ENCODE measurements at places on chromosomes 7 and 10.

- DNase-seq = no peak
Measured at GRCh38 chr7:157228864-157229422, 90.2 kb downstream of the UBE3C start.

GRCh38 chr10:73810735-73811465 is 498 bp downstream of the NDST2 start:
- no peak for DNase-seq

- DNase-seq = peak; percentile 78
Measured at GRCh38 chr10:101284101-101284743, 55.0 kb upstream of the LBX1 start.

DNA sequence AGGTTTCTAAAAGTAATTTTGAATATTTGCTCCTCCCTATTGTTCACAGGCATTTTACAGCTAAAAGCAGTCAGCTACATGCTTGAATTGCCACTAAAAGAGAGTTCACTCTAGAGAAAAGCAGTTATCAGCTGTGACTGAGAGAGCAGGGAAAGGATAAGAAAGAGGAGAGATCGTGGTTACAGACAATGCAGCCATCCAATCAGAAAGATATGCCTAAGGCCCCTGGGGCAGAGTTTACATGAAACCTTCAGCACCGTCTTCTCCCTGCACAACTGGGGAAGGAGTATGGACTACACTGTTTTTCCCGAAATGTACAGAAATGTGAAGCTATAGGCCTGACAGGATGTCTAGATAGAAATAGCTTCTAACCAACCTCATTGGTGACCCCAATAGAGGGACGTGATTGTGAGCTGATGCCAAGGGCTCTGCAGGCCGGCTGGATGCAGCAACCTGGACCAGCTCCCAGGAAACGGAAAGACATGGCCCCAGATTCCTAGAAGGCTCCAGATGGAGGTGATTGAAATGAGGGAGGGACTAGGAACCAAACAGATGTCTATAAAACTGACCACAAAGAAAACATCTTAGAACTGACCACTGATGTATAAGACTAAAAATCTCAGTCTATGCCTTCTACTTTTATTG is 3.2 kb upstream of the VSTM4 start:
- no peak for DNase-seq

DNA sequence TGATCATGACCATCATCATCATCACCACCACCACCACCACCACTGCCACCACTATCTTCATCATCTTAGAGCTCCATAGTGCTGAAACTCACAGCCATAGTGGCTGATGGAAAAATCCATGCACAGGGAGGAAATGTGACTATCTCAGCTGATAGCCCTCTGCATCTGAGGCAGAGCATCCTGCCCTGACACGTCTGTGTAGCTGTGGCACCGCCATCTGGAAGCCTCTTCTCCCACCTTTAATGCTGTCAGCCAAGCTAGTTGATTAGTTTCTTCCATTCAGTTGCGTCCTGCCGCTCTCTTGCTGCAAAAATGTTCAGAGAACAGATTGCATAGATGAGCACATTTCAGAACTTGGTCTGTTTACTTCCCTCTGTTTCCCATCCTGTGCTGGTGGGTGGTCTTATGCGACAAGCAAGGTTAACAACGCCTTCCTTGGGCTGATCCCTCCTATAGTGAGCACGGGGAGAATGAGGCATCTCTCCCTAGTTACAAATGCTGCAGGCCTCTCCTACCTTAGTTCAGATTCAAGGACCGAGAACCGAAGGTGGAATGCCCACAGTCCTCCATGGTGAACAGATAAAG is 478.6 kb downstream of the PLXNA4 start:
- no peak for DNase-seq

DNA sequence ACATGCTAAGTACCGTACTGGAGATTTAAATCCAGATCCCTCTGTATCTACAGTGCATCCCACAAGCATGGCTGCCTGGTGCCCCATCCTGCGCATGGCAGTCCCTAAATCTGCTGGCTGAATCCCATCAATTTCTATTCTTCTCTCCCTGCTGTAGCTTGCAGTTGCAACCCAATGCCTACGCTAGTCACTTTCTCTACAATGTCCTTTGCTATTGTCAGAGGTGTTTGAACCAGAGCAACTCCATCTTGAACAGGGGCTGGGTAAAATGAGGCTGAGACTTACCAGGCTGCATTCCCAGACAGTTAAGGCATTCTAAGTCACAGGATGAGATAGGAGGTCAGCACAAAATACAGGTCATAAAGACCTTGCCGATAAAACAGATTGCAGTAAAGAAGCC is 461.2 kb downstream of the PLXNA4 start:
- no peak for DNase-seq

- no peak for DNase-seq
Measured at GRCh38 chr7:68245688-68246087, 1249.1 kb downstream of the TYW1 start.

DNA sequence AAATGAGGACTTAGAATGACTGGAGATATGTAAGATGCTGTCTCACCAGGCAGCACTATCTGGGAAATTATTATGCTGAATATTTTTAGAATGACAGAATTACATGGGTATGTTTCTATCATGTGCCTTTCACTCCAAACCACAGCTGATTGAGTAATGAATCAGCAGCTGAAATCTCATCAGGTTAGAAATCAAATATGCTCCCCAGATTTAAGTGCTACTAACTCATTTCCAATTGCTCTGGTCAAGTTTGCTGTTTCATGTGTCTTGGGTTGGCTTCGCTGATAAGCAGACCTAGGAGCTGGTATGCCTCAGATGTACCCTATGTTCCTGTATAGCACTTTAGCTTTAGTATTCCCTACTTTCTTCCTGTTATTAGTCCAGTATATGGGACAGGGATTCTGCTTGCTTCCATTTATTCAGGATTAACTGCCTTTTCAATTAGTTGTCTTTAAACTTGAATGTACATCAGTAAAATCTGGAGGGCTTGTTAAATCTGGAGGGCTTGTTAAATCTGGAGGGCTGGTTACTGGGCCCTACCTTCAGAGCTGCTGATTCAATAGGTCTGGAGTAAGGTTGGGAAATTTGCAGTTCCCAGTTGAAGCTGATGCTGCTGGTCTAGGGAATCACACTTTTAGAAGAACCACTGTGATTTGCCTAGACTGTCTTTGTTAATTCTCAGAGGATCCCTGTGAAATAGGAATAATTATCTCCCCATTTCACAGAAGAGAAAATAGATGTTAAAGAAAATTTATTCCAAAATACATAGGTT is 172.9 kb downstream of the DKK1 start:
- DNase-seq = no peak

DNA sequence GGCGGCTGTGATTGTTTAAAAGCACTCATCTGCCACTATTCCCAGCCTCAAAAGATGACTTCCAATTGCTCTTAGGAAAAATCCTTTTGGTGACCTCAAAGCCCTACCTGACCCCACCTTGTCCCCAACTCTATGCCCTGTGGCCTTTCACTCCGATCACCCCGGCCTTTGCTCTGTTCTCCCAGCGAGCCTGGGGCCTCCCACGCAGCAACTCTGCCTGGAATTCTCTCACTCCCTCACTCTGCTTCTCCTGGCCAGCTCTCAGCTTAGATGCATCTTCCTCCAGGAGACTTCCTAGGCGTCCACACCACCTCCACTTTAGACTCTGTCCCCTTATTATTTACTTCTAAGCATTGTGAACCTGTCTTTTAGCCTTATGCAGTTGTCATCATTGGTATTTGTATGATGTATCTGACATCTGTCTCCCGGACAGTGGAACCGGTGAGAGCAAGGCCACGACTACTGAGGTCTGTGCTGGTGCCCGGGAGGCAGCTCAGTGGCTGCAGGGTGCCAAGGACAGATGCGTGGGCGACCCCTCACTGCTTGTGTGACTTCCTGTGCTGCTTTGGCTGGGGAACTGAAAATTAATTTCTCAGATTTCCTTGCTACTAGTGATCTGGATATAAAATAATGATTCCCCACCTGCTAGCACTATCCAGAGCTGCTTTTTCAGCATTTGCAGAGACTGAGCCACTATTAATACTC is 63.0 kb downstream of the PIP4K2A start:
- no peak for DNase-seq

DNA sequence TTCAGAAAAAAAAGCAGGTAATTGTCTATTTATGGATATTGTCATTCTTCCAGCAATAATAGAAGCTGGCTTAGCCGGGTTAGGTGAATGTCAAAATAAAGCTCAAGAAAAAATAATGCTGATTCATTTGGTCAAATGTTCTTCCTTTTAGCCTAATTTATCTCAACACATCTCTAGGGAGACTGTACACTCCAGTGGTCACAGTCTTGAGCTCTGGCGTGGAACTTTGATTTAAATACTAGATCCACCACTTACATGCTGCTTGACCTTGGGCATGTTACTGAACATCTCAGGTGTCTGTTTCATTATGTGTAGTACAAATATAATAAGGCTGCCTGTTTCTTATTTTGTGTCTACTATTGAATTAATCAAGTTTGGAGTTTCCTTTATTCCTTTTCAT is 22.0 kb downstream of the PRTFDC1 start:
- no peak for DNase-seq

GRCh38 chr10:17684537-17684936 is 40.6 kb downstream of the STAM start:
- DNase-seq = no peak

- no peak for DNase-seq
Measured at GRCh38 chr10:27638071-27638750, 107.4 kb downstream of the MKX start.

DNA sequence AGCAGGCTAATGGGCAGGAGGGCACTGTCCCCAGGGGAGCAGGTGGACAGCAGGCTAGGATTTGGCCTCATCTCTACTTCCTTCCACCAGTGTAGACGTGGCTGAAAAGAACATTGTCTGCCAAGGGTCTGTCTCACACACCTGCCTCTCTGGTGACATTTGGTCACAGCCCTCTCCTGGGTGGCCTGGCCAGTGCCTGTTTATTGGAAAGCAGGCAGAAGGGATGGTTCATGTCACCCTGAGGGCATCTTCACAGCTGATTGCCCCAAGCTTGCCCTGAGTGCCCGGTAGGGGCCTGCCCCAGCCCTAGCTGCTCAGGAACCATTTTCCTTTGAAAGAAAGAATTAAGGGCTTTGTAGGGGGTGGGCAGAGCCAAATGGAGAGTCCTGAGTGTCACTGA is 138.7 kb downstream of the C10orf105 start:
- no peak for DNase-seq

GRCh38 chr7:326809-327232 is 36.9 kb downstream of the FOXL3 start:
- DNase-seq = no peak

DNA sequence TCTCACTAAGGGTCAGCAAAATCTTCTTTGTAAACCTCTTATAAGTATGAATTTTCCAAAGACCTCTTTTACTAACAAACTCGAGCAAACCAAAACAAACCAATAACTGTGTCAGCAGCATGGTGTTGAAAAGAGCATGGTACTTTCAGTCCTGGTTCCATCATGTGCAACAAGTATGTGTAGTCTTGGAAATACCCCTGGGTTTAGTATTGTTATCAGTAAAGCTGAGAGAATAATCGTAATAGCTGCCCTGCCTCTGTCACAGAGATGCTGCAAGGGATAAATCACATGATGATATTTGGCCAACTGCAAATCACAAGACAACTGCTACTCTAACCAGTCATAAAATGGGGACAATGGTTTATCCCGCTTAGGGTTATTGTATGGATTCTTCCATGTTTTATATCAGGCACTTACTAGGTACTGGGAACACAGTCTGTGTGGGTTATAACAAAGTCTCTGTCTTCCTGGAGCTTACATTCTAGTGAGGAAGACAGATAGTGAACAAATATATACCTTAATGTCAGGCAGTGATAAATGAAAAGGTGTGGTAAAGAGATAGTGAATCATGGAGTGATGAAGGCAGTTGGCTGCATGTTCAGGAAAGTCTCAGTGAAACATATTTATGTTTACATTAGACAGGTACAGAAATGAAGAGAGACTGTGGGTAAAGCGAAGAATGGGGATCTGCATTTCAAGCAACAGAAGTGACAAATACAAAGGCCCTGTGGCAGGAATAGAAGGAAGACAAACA is 60.5 kb upstream of the C10orf90 start:
- no peak for DNase-seq

GRCh38 chr7:4809091-4809591 is 33.7 kb downstream of the AP5Z1 start:
- DNase-seq = no peak

GRCh38 chr7:133910761-133911160 is 216.4 kb upstream of the LRGUK start:
- no peak for DNase-seq

DNA sequence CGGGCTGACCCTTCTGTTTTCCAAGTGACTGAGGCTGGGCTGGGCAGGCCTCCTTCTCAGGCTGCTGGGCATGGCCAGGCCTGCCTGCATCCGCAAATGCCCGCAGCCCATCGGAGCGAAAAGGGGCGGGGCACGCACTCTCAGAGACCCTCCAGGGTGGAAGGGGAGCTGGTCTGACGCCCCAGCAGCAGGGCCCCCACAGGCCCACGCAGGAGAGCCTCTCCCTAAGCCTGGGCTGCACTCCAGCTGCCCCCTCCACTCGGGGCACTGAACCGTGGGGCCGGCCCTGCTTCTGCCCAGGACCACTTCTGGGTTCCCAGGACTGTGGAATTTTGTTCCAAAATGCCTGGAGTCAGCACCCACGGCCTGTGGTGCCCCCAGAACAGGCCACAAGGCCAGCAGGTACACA is 9.3 kb downstream of the ADAP1 start:
- no peak for DNase-seq

DNA sequence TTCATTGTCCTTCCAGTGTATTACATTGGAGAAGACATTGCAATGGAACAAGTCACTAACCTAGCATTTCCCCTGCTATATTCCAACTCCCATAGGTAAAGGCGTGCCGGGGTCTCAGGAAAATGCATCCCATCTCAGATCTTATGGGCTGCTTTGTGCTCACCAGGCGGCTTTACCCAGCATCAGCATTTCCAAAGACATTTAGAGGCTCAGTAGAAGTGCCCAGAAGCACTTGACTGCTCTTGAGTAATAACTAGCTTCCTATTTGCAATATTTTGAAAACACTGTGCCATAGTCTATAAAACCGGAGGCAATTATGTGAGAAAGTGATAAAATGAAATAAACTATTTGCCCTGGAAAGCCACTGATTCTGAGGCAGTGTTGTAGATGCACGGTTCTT is 415.0 kb upstream of the NPVF start:
- DNase-seq = no peak

All from D721Med (cell line).